NAMALWA (cell line): ENCODE measurements at places on chromosomes 4 and X.
A peak's percentile ranks its signal among the peaks of the same experiment; 100 is the strongest.

GRCh38 chr4:185307136-185307950, 88.4 kb downstream of the LRP2BP start:
- no peak for DNase-seq

- DNase-seq, result peak; percentile 81
Observed at GRCh38 chr4:103046416-103047290, 27.1 kb upstream of the SLC9B1 start.

- DNase-seq, result no peak
Observed at GRCh38 chr4:175297965-175298565, 379.9 kb downstream of the ADAM29 start.

GRCh38 chr4:114636192-114636935, 37.8 kb downstream of the UGT8 start:
- no peak for DNase-seq

DNA sequence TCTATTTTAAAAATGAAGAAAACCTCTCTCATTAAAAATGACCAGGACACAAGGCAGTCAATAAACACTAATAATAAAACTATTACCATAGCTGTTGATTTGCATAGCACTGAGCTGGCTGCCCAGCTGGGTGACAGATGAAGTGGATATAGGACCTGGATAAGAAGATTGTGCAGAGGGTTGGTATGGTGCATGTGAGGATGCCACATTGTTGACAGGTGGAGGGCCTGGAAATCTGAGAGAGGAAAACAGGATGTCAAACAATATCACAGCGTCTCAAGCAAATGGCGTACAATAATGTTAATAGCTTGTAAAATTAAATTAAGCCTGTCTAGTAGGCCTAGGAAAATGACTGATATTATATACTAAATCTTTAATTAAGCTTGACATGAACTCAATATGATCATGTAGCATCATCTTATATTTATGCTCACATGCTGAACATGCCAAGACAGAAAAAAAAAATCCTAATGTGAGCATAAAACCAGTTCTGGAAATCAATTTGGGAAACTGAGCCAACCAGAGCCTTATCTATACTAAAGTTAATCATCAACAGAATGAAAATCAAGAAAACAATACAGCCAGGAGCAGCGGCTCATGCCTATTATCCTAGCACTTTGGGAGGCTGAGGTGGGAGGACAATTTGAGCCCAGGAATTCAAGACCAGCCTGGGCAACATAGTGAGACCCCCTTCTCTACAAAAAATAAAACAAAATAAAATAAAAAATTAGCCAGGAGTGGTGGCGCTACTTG, 18.6 kb downstream of the SEC24D start:
- no peak for DNase-seq

DNA sequence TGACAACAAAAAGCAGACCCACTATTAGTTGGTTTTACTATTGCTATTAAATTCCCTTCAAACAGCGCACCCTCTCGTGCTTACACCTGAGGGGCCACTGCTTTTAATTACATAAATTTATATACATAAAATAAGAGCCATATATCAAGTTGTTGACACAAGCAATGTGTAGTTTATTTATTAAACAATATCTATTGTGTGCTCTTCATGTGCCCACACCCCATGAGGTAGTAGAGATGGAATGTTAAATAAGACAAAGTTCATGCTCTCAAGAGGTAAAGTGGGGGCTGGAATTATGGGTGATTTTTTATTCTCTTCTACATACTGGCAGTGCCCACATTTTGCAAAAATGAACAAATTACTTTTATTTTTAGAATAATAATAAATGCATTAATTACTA, 47.3 kb downstream of the KCNIP4 start:
- DNase-seq, result no peak

DNA sequence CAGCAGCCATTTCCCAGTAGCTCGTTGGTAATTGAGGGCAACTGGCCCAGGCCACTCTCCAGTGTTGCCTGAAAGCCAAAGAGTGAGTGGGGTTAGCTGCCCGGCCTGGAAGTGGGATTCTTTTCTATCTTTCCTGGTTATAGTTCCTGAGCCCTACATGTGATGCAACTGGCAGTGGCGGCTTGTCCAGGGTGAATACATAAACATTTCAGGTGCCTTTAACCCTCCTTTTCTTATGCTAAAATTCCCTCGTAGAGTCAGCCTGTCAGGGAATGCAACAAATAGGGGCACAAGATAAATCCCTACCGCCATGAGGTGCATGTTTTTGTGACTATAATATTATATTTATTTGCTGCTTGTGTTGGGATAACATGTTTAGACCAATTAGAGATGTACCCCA, 13.4 kb upstream of the HERC5 start:
- no peak for DNase-seq

DNA sequence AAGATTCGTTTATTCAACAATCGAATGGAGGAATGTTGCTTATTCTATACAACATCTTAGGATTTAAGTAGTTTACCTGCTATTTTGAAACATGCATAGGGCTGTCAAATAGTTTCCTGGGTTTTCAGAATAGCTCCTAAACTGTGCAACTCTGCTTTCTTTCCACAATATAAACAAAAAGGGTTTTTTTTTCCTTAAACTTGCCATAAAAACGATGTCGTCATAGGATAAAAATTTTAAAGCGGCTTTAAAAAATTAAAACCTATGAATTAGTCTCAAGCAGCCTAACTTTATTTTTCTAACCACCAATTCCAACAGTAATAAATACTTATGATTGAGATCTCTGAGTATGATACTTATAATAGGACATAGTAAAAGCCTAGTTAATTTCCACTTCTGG, 21.6 kb upstream of the STIM2 start:
- DNase-seq, result no peak

- DNase-seq, result peak; percentile 63
Observed at GRCh38 chr4:173301518-173302201, 32.5 kb downstream of the HMGB2 start.

GRCh38 chr4:48129307-48130014, 4.6 kb downstream of the TXK start:
- DNase-seq, result no peak

DNA sequence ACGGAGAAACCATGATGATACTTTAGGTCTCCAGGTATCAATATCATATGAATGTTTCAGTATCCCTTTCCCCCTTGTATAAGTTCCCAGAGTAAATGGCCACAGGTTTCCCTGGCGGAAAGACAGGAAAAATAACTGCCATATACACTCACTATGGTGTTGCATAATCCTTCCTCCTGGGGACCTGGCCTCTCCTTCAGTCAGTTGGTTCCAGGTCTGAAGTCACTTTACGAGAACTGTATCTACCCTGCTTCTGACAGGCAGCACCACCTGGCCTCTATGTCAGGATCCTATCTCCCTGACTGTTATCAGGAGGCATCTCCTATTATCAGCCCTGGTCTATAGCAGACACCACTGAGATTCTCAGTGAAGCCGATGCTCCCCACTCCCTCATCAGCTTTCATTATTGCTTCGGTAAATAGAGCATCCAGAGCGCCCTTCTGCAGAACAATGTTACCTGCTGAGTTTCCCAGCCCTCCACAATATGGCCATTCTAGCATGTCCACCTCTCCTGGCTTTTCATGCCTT, 22.6 kb downstream of the HAUS3 start:
- DNase-seq, result no peak
